ENCODE measurements at places on chromosomes 16 and 17. TPM values are rescaled to one million over a fixed set of nuclear protein-coding genes. Genes with fewer than 3 reads are reported as not detected.

DPEP1 gene
- total RNA-seq, result not detected

SRCIN1 gene
- 0.68 TPM for total RNA-seq

CCL7 gene
- not detected for total RNA-seq

SRSF1 gene
- 145 TPM for total RNA-seq

TLCD3B gene
- total RNA-seq, result not detected

NPIPA2 gene
- 1.1 TPM for total RNA-seq

SRSF2 gene
- 64.9 TPM for total RNA-seq

LGALS9 gene
- total RNA-seq, result 0.34 TPM

KRTAP4-5 gene
- total RNA-seq, result not detected

LITAFD gene
- not detected for total RNA-seq

ELMO3 gene
- 21.9 TPM for total RNA-seq

GHDC gene
- 11.4 TPM for total RNA-seq

BAIAP3 gene
- 0.34 TPM for total RNA-seq

TBKBP1 gene
- total RNA-seq, result 5.8 TPM

DLX3 gene
- total RNA-seq, result 0.34 TPM

SYCE1L gene
- 0.34 TPM for total RNA-seq
